ENCODE measurements at places on chromosomes 7 and 10. TPM values are rescaled to one million over a fixed set of nuclear protein-coding genes. Genes with fewer than 3 reads are reported as not detected.

Gene FAM241B
- total RNA-seq, result 13.0 TPM

Gene CTAGE8
- total RNA-seq, result 9.9 TPM

Gene NPY4R
- total RNA-seq, result 3.1 TPM

Gene NPFFR1
- 0.05 TPM for total RNA-seq

Gene ITGB1
- 307 TPM for total RNA-seq

Gene ZNF488
- 18.1 TPM for total RNA-seq

Gene TAS2R60
- total RNA-seq, result not detected

Gene ERVW-1
- not detected for total RNA-seq

Gene DPYSL4
- total RNA-seq, result 4.8 TPM

Gene MRLN
- total RNA-seq, result not detected

Gene CHN2
- not detected for total RNA-seq

Gene PNLIP
- total RNA-seq, result not detected

Gene LIPM
- not detected for total RNA-seq

Gene SLC29A4
- total RNA-seq, result 10.3 TPM

Gene PARD3
- 57.4 TPM for total RNA-seq

Gene ADIRF
- 72.8 TPM for total RNA-seq

Gene LRRC27
- total RNA-seq, result 17.5 TPM

Gene CALML3
- not detected for total RNA-seq

Gene PTER
- total RNA-seq, result 20.6 TPM

Gene IMMP2L
- 51.0 TPM for total RNA-seq

Gene NUP205
- 108 TPM for total RNA-seq

Gene FAM131B
- total RNA-seq, result 0.80 TPM

Gene NUDT13
- 5.2 TPM for total RNA-seq

Gene TAS2R3
- total RNA-seq, result 2.0 TPM

Gene UPP1
- 185 TPM for total RNA-seq

Gene CACNA2D1
- 3.2 TPM for total RNA-seq

Gene WASHC2A
- 26.9 TPM for total RNA-seq

Gene SLC26A3
- total RNA-seq, result not detected

Gene PNLIPRP1
- total RNA-seq, result not detected

Gene CALHM3
- total RNA-seq, result 13.1 TPM

Gene PTPN12
- total RNA-seq, result 118 TPM

Gene NPTX2
- total RNA-seq, result not detected

Gene STRIP2
- total RNA-seq, result 6.4 TPM

Gene SLC13A1
- not detected for total RNA-seq

Gene UNCX
- not detected for total RNA-seq

Gene CTAGE4
- total RNA-seq, result 5.8 TPM

Gene RAPGEF5
- total RNA-seq, result 16.6 TPM
